ENCODE measurements at places on chromosomes 3 and 15.

- no peak for DNase-seq
Measured at GRCh38 chr3:59334585-59334984, 284.8 kb upstream of the CFAP20DC start.

DNA sequence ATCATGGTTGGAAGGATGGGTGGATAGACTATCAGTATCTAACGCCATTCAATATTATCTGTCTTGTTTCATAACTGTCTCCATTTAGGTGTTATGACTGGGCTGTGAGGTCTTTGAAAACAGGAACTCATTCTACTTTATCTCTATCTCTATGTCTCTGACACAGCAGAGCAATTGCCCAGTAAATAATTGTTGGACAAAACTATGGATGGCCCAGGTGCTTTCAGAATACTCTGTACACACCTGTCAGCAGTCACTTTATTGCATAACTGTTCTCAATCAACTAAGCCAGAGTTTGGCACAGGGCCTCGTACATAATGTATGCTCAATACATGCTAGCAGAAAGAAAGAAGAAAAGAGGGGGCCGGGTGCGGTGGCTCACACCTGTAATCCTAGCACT is 210.3 kb downstream of the OPA1 start:
- DNase-seq: no peak

- no peak for DNase-seq
Measured at GRCh38 chr15:79169526-79170133, 79.0 kb upstream of the RASGRF1 start.

DNA sequence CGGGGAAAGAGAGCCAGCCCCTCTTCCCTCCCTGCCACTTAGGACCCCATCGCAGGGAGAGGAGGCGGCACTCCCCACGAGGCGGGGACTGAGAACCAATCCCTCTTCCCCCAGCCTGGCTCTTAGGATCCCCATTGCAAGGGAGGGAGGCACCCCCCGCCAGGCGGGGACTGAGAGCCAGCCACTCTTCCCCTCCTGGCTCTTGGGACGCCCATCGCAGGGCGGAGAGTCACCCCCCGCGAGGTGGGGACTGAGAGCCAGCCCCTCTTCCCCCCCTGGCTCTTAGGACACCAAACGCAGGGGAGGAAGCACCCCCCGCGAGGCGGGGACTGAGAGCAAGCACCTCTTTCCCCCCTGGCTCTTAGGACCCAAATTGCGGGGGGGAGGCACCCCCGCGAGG is 34.2 kb upstream of the SSUH2 start:
- DNase-seq: no peak

DNA sequence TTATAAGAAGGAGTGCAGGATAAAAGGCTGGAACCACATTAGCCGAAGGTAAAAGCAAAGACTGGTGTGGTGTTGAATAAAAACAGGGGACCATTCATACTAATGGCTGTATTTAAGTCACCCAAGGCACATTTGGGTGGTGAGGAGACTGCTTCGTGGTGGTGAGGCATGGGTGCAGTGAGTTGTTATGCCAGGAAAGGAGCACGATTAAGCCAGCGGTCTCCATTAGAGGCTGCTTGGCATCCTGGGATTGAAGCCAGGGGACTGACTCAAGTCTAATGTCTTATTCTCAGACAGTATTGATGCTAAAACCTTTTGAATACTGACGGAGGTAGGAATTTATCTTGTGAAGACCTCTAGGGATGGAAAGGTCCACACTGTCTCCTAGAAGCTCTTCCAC is 21.9 kb downstream of the FEM1B start:
- DNase-seq: no peak

DNA sequence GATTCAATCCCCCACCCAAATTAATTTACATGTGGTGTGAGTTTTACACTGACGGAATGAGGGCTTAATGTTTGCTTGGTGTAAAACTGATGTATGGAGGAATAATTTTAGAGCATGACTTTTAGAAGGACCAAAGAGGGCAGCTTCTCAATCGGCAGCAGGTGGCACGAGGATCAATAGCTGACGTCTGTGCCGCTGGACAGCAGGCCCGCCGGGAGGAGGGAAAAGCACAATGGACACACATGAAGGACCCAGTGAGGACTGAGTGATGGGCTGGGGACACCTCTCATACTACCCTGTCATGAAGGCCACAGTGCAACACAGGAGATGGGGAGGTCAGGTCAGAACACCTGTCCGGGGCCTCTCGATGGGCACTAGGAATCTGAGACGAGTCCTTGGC is 61.4 kb upstream of the NSMCE3 start:
- DNase-seq: no peak

DNA sequence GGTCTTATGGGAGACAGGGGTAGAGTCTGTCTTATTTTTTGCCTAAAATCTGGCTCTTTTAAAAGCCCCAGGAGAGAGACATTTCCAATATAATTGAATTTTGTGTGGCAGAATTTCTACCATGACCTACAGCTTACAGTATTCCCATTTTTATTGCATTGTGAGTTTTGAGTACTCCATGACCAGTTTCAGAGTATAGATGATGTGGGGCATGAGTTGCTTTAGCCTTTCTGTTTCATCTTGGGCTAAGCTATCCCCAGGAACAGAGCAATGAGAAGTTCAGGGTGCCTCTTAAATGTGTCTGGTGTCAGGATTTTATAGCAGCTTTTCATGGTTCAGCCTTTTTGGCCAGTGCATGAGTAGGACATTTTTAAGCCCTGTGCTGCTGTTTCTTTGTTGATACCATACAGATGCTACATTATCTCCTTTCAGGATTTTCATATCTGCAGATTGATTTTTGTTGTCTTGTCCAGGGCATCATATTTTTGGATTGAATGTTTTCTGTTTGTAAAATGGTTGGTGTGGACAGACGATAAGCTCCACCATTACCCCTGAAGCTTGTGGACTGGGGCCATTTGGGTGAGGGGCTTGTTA is 3.5 kb downstream of the ABHD2 start:
- no peak for DNase-seq

Data from activated CD8-positive, alpha-beta memory T cell treated with anti-CD3 and anti-CD28 coated beads for 1 hour (primary cell).